NCI-H187 (cell line): ENCODE measurements at places on chromosomes 11 and 22.
A peak's percentile ranks its signal among the peaks of the same experiment; 100 is the strongest.

DNA sequence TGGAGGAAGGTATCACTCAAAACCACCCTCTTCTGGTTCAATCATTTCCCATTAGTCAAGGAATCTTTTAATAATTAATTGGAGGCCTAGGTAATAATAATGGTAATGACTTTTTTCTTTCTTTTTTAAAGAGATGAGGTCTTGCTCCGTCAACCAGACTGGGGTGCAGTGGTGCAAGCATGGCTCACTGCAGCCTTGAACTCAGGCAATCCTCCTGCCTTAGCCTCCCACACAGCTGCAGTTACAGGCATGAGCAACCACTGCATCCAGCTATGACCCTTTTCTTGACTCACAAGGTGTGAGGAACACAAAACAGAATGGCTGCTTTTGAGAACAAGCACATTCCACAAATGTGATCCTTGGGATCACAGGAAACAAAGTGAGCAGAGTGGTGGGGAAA is 3.6 kb downstream of the POLDIP3 start:
- DNase-seq: no peak

- no peak for DNase-seq
These were observed 34.1 kb upstream of the PARVB start for GRCh38 chr22:43990044-43990443.

DNA sequence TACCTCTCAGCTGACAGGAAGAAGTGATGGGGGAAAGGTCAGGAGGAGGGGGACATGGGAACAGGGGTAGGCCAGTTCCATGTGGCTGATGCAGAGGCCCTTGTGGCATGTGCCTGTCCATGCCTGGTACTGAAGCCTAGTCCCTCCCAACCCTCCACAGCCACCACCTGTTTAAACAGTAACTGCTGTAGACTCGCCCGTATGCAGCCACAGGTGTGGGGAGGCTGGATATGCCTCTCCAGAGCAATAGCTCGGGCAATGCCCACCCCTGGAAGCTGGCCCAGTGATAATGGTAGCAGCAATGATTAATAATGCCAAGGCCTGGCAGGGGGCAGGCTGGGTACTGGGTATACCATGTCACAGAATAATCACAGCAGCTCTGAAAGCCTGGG is 2.3 kb downstream of the SMTN start:
- no peak for DNase-seq

DNA sequence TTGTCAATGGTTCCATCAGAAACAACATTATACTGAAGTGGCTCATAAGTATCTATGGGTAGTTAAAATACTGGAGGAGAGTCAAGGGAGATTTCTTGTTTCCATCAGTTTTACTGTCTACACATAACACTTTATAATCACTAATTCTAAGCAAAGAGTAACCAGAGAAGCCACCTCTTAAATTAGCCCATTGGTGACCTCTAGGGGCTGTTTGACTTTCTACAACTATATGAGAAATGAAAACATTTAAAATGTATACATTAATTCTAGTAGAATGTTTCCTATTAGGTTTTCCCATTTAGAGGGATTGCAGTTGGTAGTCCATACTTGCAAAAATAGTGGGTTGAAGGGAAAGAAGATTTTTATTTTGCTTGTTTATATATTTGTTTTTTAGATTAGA is 504.3 kb downstream of the FAM181B start:
- no peak for DNase-seq

DNA sequence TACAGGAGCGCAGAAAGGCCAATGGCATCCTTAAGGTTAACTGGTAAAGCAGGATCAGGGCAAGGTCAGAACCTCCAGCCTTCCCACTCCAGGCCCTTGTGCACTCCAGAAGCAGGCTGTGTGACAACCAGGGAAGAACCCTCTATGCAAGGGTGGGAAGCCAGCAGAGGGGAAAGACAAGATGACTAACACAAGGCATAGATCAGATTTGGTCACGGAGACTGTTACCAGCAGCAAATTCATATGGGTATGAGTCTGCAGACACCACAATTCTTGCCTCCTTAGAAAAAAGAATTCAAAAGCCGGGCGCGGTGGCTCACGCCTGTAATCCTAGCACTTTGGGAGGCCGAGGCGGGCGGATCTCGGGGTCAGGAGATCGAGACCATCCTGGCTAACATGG is 39.8 kb upstream of the MTNR1B start:
- no peak for DNase-seq

DNA sequence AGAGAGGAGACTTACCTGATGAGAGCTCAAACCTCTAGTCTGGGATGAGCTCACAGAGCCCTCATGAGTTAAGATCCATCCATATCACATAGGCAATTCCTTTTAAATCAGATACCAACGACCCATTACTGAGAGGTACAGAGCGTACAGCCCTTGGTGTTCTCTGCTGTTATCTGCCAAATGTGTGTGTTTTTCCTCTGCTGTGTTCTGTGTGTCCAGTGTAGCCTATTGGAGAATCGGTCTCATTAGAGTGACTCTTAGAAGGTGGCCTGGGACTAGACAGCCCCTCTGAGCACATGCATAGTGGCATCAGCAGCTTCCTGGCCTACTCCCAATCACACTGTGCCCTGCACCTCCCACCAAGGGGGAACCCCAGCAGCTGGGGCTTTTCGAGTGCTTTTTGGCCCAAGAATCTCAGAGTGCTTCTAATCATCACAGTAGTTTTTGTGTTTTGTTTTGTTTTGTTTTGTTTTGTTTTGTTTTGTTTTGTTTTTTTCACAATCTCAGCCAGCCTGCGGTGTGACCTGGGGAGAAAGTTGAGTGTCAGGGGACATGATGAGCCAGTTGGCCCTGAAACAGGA is 25.4 kb downstream of the TP53AIP1 start:
- no peak for DNase-seq

- DNase-seq: peak; percentile 23
These were observed 47.5 kb downstream of the MEI1 start for GRCh38 chr22:41746567-41747400.

GRCh38 chr22:20979243-20979809 is 2.8 kb upstream of the LZTR1 start:
- no peak for DNase-seq

GRCh38 chr11:130413405-130414106 is 14.9 kb downstream of the ADAMTS8 start:
- DNase-seq: no peak

- DNase-seq: no peak
These were observed 1.3 kb downstream of the ASCL3 start for GRCh38 chr11:8941341-8942103.
